ENCODE measurements at places on chromosomes 3 and 15.
A peak's percentile ranks its signal among the peaks of the same experiment; 100 is the strongest.

GRCh38 chr15:90932660-90932991 is 277 bp upstream of the HDDC3 start:
- no peak for DNase-seq

DNA sequence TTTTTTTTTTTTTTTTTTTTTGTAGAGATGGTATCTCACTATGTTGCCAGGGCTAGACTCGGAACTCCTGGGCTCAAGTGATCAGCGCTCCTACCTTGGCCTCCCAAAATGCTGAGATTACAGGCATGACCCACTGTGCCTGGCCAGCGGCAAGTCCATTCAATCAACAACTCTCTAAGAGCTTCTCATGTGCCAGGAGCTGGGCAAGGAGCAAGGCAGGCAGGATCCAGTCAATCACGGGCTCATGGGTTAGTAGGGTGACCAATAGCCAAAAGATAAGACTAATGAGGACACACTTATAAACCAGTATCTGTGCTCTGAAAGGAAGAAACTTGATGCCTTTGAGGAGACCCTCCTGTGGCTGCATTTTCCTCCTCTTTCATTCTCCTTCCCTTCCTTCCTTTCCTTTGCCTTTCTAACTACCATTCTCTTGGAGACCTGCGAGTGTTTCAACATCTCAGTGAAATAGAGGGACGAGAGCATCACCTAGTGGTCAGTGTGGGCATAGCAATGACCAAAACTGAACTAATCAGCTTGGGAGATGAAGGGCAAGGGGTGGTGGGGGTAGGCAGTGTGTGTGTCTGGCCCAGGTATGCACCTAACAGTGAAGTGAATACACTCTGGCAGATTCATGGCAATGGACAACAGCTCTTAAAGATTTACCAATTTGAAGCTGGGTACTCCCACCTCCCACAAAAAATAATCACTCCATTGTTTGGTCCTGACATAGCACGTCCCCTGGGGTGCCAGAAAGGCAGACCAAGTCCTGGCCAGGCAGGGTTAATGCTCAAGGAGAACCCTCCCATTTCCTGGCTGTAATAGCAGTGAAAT is 6.3 kb downstream of the RPP25 start:
- peak; percentile 60 for DNase-seq

GRCh38 chr3:53813876-53814275 is 32.3 kb downstream of the CHDH start:
- DNase-seq: no peak

DNA sequence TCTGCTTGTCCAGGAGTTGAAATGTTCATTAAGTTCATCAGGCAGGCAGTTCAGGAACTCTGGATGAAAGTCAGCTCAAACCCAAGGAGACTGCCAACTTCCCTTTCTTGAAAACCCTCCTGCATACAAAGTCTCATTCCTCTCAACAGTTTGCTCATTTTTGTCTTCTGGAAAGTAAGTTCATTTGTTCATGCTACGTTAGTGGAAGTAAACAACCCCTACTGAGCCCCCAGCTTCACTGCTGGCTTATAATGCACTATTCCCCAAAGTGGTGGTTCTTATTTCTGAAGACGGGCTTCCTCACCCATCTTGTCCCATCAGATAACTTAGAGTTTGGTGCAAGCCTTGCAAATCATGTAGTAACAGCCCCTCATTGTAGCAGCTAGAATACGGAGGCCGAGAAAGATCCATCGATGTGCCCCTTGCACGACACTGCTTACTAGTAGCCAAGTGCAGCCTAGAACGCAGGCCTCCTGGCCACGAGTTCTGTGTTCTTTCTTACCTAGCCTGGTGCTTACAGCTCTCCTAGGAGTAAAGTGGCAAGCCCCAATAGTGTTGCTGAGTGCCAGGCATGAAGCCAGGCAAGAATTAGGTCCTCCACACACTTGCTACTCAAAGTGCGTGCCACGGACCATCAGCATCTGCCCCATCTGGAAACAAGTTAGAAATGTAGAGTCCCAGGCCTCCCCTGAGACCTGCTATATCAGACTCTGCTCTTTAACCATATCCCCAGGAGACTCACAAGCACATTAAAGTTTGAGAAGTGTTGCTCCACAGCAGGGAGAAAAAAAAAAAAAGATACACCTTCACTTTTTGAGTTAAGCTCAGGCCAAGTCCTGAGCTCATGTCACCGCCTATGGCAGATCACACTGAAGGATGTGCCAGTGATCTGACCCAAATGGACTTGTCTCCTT is 82.5 kb downstream of the RFTN1 start:
- DNase-seq: no peak

- no peak for DNase-seq
Measured at GRCh38 chr3:153573481-153573880, 411.5 kb downstream of the RAP2B start.

DNA sequence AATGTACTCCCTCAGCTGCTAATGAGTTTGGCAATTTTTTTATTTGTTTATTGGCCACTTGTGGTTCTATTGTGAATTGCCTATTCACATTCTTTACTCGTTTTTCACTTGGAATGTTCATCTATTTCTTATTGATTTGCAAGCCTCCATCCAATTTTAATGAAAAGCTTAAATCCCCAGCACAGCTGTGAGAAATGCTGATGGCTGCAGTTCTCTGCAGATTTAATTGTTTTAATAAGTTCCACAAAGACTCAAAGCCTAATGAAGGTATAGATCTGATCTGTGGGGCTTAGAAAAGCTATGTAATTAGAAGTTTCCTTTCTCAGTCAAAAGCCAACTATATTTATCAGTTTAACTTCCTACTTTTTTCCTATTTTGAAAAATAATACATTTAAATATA is 41.5 kb downstream of the LYZL4 start:
- DNase-seq: no peak

DNA sequence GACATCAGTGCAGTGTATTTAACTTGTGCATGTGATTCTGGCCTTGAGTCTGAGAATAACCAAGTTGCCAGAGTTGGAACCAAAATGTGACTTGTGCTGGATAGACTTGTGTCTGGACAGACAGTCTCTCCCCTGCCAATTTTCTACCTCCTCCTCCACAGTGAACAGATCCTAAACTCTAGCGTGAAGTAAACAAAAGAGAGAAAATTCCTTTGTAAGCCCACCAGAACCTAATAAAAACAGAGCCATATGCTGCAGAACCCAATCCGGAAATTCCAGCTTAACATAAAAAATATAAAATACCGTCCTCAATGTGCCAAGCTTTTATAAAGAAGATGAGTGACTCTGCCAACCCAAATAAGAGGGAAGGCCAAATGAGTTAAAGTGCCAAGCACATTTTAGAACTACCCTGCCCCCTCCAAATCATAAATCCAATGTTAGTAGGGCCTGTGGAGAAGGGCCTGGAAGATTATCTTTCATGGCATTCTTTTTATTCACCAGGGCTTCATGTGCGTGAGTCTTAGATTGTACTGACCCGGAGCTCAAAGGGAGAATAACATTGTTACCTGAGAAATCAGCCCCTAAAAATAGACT is 344.6 kb upstream of the PROK2 start:
- no peak for DNase-seq

DNA sequence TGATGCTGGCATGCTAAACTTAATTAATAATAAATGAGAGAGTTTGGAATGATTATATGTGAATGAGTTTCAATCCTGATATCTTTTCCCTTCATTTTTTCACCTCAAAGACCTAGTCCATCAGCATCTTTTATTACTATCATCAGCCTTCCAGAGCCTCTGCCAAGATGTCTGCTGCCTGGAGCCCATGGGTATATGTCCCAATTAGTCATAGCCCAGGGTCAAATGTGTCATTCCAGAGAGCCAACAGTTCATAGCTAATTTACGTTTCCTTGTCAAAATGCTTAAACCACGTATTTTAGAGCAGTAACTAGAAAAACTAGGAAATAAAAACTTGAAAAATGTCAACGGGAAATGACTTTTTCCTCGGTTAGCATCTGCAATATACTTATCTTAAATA is 457.9 kb downstream of the SI start:
- no peak for DNase-seq

DNA sequence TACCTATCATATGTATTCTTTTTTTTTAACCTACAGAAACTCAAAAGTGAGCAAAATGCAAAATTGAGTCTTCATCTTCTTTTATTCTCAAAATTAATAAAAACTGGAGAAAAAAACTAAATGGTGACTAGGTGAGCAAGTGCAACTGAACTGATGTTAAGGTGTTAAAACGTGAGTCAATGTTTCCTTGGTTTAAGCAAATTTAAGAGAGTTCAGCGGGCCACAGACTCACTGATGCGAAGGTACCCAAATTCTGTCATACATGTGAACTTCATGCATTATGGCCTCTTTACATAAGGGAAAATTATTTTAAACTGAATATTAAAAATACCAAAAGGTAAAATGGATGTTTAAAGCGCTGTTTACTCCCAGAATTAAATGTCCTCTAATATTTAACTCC is 206.6 kb downstream of the FOXP1 start:
- no peak for DNase-seq

DNA sequence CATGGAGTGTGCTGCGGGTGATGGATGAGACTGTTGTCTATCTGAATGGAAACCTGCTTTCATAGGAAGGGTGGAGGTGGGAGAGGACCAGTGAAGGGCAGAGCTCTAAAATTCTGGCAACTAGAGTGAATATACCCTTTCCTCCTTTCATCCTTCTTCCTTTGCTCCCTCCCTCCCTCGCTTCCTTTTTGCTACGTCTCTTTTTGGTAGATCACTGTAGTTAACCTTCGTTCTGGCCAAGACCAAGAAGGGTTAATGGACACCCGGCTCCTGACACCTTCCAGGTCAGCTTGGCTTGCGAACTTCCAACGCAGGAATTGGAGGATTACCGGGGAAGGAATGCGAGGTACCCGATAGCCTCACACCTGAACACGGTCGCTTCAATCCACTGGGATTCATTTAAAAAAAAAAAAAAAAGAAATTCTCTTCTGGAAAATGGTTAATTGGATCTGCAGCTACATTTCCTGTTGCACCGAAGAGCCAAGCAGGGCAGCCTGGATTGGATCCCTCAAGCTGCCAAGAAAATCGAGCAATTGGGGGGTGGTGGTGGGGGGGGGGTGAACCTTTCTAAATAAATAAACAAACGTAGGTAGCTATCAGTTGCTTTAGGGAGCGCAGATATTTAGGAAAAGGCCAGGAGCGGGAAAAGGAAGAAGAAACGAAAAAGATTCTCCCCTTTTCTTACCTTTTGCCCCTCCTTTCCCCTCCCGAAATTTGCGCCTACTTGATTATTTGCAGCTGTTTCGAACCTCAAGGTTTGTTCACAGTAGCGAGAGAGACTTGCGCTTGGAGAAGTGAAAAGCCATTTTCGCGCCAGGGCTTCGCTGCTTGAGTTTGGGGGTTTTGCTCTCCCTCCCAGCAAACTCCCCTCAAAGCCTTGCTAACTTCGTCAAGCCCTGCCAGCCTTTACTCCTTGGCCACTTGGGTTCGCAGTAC is 9.5 kb upstream of the NR2F2 start:
- no peak for DNase-seq

DNA sequence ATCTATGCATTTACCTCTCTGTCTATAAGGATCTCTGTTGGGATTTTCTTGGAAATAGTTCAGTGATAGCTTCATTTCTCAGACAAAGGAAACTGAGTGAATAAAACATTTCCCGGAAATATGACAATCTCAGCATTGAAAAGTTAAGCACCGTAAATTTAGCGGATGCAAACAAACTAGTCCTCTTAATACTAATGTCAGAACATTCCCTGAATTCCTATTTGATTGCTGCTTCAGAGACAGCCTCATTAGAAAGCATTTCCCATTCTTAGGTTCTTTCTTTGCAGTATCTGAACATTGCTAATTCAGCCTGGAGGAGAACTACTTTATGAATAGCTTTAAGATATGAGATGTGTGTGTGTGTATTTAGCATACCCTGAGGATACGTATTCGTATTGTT is 101.3 kb downstream of the NR2F2 start:
- DNase-seq: no peak

GRCh38 chr3:58173029-58173668 is 37.6 kb downstream of the DNASE1L3 start:
- DNase-seq: no peak

GRCh38 chr15:35545316-35545823 is 595 bp downstream of the DPH6 start:
- DNase-seq: peak; percentile 2

DNA sequence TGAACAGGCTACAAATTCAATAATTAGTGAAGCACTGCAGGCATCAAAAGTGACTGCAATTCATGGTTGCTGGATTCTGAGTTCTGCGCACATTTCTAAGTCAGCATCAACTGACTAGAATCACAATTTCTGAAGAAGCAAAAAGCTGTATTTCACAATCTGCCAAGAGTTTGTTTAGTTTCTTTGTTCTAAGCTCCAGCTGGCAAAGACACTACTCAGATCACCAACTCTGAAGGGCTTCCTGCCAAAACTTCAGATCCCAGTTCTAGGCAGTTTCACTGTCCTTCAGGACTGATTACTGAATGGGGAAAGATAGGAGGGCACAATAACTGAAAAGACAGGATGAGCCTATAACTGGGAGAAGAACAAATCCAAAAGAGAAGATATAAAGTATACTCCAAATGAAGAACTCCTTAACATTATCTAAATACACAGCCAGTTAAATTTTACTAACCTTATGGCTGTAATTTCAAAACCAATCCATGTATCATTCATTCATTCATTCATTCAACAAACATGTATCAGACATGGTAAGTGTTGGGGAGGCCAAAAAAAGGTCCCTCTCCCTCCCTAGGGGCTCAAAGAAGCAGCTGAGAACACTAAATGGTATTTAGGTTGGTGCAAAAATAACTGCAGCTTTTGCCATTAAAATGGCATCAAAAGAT is 17.1 kb downstream of the TJP1 start:
- no peak for DNase-seq

DNA sequence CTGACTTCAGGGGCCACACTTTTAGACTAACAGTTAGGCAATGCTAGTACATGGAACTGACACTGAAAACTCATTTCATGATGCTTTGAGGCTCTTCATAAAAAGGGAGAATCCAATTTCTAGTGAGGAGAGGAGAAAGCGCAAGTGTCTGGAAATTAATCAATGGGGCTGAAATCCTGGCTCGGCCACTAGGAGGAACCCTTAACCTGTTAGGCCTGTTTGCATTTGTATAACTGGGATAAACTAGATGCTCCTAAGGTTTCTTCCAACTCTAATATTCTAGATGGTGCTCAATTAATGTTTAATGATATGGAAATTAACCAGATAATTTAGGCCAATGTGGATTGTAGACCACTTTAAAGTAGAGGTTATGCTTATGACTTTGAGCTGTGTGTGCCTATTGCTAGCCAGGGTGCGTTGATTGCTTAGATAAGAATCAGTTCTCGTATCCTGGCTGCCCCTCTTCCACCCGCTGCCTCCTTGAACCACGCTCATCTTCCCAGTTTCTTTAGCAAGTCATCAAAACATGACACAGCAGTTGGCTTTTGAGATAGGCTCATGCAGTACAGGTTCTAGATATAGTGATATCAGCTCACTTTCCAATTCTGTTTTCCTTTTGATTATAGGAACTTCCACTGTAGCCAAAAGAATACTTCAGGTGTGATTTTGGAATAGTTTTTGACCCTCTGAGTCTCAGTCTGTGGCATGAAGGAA is 16.8 kb upstream of the CRBN start:
- DNase-seq: no peak

GRCh38 chr3:124771083-124771445 is 40.8 kb downstream of the UMPS start:
- no peak for DNase-seq

GRCh38 chr15:84982301-84982920 is 755 bp downstream of the PDE8A start:
- DNase-seq: peak; percentile 24
